ENCODE measurements at places on chromosomes 1 and 21. TPM values are rescaled to one million over a fixed set of nuclear protein-coding genes. Genes with fewer than 3 reads are reported as not detected.
A peak's percentile ranks its signal among the peaks of the same experiment; 100 is the strongest.

Gene OR2G6
- not detected for total RNA-seq

GRCh38 chr1:113178522-113178921 lies 105.5 kb downstream of the LRIG2 start:
- H3K36me3 ChIP-seq: no peaks in the 10 kb centered on the region
- no peak for DNase-seq
- H3K4me3 ChIP-seq: no peak overlapping the region

GRCh38 chr21:21029164-21029563 lies 31.0 kb downstream of the NCAM2 start:
- no peak overlapping the region for H3K4me3 ChIP-seq
- peak; percentile 67 for DNase-seq
- no peaks in the 10 kb centered on the region for H3K36me3 ChIP-seq

DNA sequence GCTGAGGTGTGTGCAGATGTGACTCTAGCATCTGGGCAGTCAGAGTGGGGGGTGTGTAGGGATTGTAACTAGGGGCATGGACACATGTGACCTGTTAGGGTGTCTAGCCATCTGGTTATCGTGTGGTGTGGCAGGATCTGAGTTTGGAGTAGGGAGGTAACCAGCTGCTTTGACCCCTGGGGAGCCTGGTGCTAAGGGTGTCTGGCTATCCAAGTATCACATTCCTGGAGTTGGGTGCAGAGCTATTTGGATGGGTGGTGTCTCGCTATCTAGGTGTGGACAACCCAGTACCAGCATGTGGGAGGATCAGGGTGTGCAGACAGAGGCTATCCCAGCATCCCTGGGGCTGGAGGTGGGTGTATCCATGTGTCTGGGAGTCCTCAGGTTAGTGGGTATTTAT lies 4.7 kb downstream of the PTPRU start:
- H3K36me3 ChIP-seq: no peaks in the 10 kb centered on the region
- DNase-seq: no peak
- H3K27me3 ChIP-seq: peaks cover 6% of the 10 kb centered on the region
- H3K27ac ChIP-seq: no peak overlapping the region
- no peak overlapping the region for H3K4me3 ChIP-seq
- peaks cover 12% of the 10 kb centered on the region for H3K4me1 ChIP-seq

Gene CNTN2
- total RNA-seq: not detected

DNA sequence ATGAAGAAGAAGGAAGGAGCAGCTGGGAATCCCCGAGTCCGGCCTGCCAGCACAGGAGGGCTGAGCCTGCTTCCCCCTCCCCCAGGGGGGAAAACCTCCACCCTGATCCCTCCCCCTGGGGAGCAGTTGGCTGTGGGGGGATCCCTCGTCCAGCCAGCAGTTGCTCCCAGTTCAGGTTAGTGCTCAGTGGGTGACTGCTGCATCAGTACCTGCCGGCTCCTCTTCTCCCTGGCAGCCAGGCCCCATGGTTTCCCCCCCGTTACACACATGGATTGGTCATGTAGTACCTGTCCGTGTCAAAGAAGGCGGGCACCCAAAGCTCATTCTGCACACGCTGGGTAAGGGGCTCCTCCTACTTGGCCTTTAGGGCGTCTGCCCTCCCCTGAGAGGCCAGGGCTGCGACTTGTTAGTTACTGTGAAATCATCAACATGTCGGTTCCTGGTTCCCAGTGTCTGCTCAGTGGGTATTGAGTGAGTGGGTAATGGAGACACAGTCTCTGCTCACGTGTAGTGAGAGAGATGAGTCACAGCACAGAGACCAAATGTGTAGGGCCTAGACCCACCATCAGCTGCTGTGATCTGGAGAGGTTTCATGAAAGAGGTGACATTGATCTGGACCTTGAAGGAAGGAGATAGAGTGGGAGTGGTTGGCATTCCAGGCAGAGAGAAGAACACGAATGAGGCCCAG lies 11.5 kb downstream of the NECAP2 start:
- no peaks in the 10 kb centered on the region for H3K4me1 ChIP-seq
- H3K27me3 ChIP-seq: no peaks in the 10 kb centered on the region
- no peak overlapping the region for H3K4me3 ChIP-seq
- peaks cover 48% of the 10 kb centered on the region for H3K36me3 ChIP-seq
- no peak overlapping the region for H3K27ac ChIP-seq

Gene IL19
- total RNA-seq: not detected

Gene HCRTR1
- total RNA-seq: not detected

GRCh38 chr1:199510314-199510713 lies 517.2 kb upstream of the NR5A2 start:
- H3K27me3 ChIP-seq: no peaks in the 10 kb centered on the region
- DNase-seq: no peak
- no peaks in the 10 kb centered on the region for H3K4me1 ChIP-seq
- no peak overlapping the region for H3K27ac ChIP-seq

Gene RXFP4
- total RNA-seq: not detected

Gene ARV1
- total RNA-seq: 27.1 TPM

Gene CCDC17
- 2.0 TPM for total RNA-seq

DNA sequence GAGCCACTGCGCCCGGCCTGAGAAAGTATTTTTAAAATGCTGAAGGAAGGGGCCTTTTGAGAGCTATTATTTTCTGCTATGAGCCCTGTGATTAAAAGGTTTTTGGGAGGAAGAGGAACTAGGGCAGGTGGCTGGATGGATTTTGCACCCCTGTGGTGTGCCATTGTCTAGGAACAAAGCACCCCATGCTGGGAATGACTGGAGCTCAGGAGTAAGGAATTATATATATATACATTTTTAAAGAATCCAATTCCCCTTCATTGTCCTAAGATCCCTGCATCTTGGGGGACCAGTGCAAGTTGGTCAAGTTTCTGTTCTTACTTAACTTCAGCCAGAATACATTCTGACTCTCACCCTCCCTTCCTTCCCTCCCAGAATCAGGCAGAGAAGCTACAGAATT lies 91.6 kb downstream of the ZNF648 start:
- H3K4me1 ChIP-seq: no peaks in the 10 kb centered on the region
- H3K27me3 ChIP-seq: no peaks in the 10 kb centered on the region
- H3K4me3 ChIP-seq: no peak overlapping the region
- no peaks in the 10 kb centered on the region for H3K36me3 ChIP-seq

- H3K27ac ChIP-seq: no peak overlapping the region
- no peak for DNase-seq
- H3K4me1 ChIP-seq: no peaks in the 10 kb centered on the region
- H3K36me3 ChIP-seq: no peaks in the 10 kb centered on the region
- no peaks in the 10 kb centered on the region for H3K27me3 ChIP-seq
- no peak overlapping the region for H3K4me3 ChIP-seq
Measured at GRCh38 chr1:64194168-64195080, 9.0 kb upstream of the UBE2U start.

Gene CD34
- total RNA-seq: not detected

- H3K4me1 ChIP-seq: no peaks in the 10 kb centered on the region
- no peak overlapping the region for H3K4me3 ChIP-seq
- H3K27ac ChIP-seq: no peak overlapping the region
- H3K27me3 ChIP-seq: no peaks in the 10 kb centered on the region
Measured at GRCh38 chr1:6850537-6850936, 65.3 kb downstream of the CAMTA1 start.

DNA sequence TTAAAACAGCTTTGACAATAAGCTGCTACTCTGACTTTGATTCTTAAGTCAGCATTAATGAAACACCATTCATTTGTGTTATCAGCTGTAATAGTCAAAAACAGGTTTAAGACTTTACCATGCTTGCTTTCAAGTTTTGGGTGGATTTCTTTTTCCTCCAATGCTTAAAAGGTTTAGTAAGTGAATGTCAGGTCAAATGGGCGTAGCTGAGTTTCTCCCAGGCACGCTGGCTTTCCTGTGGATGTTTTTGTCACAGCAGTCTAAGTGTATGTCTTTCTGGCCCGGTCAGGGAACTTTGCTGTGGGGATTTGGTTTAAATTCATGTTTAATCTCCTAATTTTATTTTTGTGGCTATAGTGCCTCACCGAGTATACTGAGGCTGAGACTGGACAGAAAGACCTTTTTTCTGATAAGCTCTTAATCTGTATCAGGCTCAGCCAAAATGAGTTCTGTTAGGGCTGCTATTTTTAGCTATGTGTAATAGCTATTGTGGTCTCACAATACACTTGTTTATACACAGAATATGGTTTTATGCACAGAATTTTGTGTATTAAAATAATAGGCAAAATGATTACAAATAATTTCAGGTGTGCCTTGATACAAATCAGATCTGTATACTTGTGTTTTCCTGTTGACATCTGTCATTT lies 292.8 kb downstream of the DISC1 start:
- H3K27ac ChIP-seq: no peak overlapping the region
- no peaks in the 10 kb centered on the region for H3K27me3 ChIP-seq
- no peak for DNase-seq
- peaks cover 10% of the 10 kb centered on the region for H3K4me1 ChIP-seq

Gene GLRX2
- total RNA-seq: 31.9 TPM

- no peak overlapping the region for H3K4me3 ChIP-seq
- H3K4me1 ChIP-seq: peaks cover 22% of the 10 kb centered on the region
- no peak overlapping the region for H3K27ac ChIP-seq
Measured at GRCh38 chr1:209641832-209642172, 10.4 kb downstream of the LAMB3 start.

DNA sequence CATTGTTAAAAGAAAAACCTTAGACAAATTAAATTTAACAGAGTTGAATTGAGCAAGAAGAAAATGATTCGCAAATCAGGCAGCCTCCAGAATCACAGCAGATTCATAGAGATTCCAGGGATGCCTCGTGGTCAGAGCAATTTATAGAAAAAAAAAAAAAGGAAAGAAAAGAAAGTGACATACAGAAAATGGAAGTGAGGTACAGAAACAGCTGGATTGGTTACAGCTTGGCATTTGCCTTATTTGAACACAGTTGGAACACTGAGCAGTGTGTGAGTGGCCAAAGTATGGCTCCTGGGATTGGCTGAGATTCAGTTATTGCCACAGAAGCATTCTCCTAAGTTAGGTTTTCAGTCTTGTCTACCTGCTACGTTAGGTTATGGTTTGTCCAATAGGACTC lies 9.1 kb upstream of the C21orf91 start:
- H3K4me1 ChIP-seq: no peaks in the 10 kb centered on the region
- no peak overlapping the region for H3K27ac ChIP-seq
- H3K36me3 ChIP-seq: no peaks in the 10 kb centered on the region
- H3K4me3 ChIP-seq: no peak overlapping the region
- no peak for DNase-seq

GRCh38 chr1:154735804-154736168 lies 127.8 kb upstream of the ADAR start:
- DNase-seq: no peak
- H3K27ac ChIP-seq: no peak overlapping the region
- H3K27me3 ChIP-seq: no peaks in the 10 kb centered on the region
- no peak overlapping the region for H3K4me3 ChIP-seq
- no peaks in the 10 kb centered on the region for H3K36me3 ChIP-seq

- no peaks in the 10 kb centered on the region for H3K36me3 ChIP-seq
- no peaks in the 10 kb centered on the region for H3K27me3 ChIP-seq
- H3K4me3 ChIP-seq: no peak overlapping the region
- DNase-seq: no peak
- no peak overlapping the region for H3K27ac ChIP-seq
Measured at GRCh38 chr1:93694819-93695218, 13.2 kb upstream of the BCAR3 start.

- peaks cover 3% of the 10 kb centered on the region for H3K4me1 ChIP-seq
- no peak overlapping the region for H3K4me3 ChIP-seq
- no peak for DNase-seq
- no peak overlapping the region for H3K27ac ChIP-seq
Measured at GRCh38 chr21:18373606-18374005, 30.0 kb downstream of the TMPRSS15 start.
